ENCODE measurements at places on chromosomes 3 and 15. TPM values are rescaled to one million over a fixed set of nuclear protein-coding genes. Genes with fewer than 3 reads are reported as not detected.
A peak's percentile ranks its signal among the peaks of the same experiment; 100 is the strongest.

DNA sequence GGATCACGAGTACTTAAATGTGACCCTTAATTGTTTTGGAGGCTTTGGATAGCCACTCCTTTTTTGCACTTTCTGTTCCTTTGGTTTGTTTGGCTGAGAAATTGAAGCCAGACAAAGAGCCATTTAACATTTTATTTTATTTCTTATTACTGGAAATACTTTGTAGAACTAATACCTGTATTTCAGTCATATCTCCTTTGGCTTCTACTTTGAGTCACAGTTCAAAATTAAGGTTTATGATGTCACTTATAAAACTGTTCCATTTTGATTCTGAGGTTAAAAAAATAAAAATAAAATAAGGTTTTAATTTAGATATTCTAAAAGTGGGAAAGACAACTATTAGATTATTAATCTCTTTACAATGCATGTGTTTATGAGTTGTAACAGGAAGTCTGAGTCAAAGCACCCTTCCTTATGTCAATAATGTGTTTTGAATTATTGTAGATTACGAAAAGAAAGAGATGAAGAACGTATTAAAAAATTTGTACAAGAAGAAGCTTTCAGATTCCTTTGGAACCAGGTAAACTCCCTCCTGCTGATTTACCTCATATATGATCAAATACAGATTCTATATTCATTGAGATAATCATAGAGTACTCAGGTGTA is 16.9 kb upstream of the NXPE3 start:
- no peak for DNase-seq

DNA sequence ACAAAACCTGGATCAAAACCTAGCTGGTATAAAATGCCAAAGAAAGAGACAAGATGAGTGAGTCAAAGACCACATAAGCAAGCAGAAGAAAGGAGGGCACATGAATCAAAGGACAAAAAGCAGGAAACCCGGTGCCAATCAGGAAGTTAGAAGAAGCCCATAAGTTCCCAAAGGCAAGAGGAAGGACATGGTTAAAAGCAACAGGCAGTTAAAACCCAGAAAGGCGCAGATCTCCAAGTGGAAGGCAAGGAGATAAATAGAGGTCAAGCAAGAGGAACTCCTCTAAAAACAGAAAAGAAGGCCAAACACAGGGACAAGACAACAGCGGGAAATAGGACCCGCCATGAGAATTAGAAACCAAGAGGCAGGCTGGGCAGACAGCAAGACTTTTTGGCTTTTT is 4.4 kb downstream of the TMOD2 start:
- no peak for DNase-seq

Gene DCP1A
- 21.5 TPM for total RNA-seq

Gene POPDC2
- total RNA-seq: 586 TPM

Gene ADAMTSL3
- 9.2 TPM for total RNA-seq

Gene CIP2A
- 1.3 TPM for total RNA-seq

Gene OR5AC2
- not detected for total RNA-seq

- DNase-seq: no peak
Observed at GRCh38 chr3:73484656-73485248, 140.0 kb downstream of the PDZRN3 start.

GRCh38 chr15:57496946-57497869 is 94.5 kb upstream of the MYZAP start:
- peak; percentile 54 for DNase-seq

DNA sequence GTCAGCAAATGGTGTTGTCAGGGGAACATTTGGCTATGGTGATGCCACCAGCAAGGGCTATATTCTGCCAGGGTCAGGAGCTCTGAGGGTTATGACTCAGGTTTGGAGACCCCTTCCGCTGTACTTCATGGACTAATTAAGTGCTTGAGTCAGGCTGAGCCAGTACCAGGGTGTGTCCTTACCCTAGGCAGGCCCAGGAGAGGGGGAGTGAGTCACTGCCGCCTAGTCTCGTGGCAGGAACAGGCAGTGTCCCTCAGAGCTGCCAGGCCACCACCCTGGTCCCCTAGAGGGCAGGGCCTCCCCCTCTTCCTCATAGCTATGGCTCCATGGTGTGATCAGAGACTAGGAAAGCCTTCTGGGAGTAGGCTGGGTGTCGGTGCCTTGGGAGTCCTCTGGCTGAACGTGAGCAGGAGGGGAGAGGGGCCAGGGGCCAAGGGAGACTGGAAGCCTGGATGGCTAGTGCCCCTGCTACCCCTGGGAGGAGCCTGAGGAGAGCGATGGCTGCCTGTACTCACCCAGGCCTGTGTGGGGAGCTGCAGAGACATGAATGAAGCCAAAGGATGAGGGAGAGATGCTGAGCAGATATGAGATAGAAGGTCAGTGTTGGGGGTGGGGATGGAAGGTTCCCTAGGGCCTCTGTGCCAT is 10.6 kb downstream of the MAPKAPK3 start:
- peak; percentile 65 for DNase-seq

Gene BLM
- total RNA-seq: 35.9 TPM

DNA sequence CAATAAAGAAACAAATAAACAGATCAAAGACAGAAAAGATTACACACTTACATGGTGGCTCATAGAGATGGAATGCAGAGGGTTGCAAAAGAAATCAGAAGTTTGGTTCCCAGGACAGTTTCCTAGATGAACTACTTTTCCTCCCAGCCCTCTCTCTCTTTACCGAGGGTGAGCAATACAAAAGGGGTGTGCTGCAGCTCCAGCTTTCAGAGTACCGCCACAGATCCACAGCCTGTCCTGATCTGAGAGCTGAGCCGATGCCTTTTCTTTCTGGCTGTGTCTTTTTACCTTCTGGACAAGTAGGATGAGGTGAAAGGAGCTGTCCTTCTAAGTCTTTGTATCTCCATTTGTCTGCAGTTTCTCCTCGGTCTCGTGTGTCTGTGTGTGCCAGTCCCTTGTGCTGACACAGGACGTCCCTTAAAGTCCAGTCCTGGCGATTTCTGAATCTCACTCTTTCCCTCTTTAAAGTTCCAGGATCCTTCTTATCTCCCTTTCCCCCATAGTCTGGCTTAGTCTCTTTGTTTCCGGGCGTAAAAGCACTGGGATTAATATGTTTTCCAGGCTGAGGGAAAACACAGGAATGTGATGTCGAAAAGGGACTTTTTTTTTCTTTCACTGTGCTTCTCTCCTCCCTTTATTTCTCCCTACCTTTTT is 540 bp downstream of the CCDC80 start:
- no peak for DNase-seq

DNA sequence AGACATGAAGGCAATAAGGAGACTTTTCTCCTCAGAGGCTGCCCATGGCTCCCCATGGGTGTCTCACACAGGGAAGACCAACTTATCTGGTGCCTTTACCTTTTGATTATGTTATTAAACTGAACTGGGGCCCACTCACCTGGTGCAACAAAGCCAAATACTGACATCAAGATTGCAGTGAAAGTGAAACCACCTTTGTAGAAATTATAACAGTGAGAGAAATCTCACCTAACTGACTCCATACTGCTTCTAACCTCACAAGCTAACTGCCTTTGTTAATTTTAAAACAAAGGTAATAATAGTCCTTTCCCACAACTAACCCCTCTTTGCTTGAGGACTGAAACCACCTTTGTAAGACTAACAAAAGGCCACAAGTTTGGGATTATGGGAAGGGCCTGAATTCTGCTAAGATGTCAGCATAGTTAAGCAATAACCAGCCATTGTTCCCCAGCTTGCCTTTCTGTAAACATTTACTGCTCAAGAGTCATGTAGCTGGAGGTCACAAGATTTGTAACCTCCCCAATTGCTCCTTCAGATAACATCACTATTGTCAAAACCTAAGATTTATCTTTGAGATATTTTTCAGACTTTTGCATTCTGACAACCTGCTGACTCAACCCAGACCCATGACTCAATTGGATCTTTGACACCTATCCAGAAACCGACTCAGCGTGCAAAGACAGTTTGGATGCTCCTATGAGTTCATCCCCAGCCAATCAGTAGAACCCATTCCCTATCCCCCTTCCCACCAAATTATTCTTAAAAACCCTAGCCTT is 420.3 kb upstream of the CFAP20DC start:
- DNase-seq: no peak

GRCh38 chr3:134609821-134610431 is 40.9 kb downstream of the KY start:
- no peak for DNase-seq

DNA sequence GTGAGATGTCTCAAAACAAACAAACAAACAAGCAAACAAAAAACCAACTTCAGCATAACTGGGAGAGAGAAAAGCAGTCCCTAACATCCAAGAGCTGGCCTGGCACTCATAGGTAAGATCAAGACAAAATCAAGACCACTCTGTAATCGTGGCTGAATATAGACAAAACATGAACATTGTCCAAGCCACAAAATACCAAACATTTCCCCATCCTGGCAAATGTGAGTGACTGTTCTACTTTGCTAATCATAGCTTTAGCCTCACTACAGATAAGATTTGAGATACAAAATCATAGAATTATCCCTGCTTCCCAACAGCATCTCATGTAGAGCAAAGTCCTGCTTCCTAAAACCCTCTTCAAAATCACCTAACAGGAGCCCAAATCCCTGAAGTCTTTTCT is 116.7 kb upstream of the PRTG start:
- DNase-seq: no peak

DNA sequence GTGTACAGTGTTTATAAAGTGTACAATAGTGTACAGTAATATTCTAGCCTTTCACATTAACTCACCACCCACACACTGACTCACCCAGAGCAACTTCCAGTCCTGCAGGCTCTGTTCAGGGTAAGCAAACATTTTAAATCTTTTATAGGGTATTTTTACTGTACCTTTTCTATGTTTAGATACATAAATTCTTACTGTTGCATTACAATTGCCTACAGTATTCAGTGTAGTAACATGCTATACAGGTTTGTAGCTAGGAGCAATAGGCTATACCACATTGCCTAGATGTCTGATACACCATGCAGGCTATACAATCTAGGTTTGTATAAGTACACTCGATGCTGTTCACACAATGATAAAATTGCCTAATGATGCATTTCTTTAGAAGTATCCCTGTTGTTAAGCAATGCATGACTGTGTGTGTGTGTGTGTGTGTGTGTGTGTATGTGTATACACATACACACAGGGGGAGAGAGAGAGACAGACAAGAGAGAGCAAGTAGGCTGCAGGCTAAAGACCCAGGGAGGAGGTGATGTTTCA is 72.5 kb upstream of the PRR23C start:
- DNase-seq: no peak
